Panc1 (cell line): ENCODE measurements at places on chromosomes 3 and 15. TPM values are rescaled to one million over a fixed set of nuclear protein-coding genes. Genes with fewer than 3 reads are reported as not detected.

Gene NCKIPSD
- 26.8 TPM for total RNA-seq

- H3K4me1 ChIP-seq: no peaks in the 10 kb centered on the region; the same call in none of the 2 replicates
- no peak for DNase-seq
- H3K27ac ChIP-seq: no peak overlapping the region
- H3K36me3 ChIP-seq: no peaks in the 10 kb centered on the region; the same call in 1 of the 2 replicates
- no peak overlapping the region for H3K4me3 ChIP-seq
Measured at GRCh38 chr3:23832523-23832922, 26.8 kb downstream of the UBE2E1 start.

DNA sequence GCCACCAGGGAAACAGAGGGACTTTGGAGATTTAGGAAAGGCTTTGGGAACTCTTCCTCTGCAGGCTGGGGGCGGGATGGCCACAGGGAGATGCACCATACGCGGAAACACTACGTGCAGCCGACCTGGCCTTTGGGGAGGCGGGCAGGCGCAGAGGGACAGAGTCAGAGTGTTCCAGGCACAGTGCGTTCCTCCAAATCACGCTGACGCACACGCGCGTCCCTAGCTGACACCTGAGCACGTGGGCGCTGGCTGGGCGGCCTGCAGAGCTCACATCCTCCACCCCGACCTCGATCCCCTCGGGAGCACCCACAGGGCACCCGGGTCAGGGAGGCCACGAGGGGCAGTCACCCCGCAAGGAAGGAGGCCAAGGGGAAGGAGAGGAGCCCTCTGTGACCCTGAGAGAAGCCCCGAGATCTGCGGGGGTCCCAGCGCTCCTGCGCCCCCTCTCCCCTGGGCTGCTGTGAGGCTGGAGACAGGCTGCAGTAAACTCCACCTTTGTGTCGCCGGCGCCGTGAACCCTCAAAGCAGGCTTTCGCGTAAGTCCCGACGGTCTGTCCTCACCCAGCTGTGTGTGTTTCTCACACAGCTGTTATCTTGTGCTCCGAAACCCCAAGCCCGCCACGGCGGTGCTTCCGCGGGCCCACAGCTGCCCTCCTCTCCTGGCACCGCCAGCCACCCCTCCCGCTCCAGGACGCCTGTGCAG lies 196.3 kb downstream of the OCA2 start:
- no peak for DNase-seq
- H3K27ac ChIP-seq: no peak overlapping the region

- H3K36me3 ChIP-seq: no peaks in the 10 kb centered on the region
- H3K27ac ChIP-seq: no peak overlapping the region
- DNase-seq: no peak
Measured at GRCh38 chr15:39142500-39142899, 438.4 kb upstream of the THBS1 start.

Gene ARHGAP11A
- total RNA-seq: 124 TPM

Gene GPR156
- total RNA-seq: 0.39 TPM

DNA sequence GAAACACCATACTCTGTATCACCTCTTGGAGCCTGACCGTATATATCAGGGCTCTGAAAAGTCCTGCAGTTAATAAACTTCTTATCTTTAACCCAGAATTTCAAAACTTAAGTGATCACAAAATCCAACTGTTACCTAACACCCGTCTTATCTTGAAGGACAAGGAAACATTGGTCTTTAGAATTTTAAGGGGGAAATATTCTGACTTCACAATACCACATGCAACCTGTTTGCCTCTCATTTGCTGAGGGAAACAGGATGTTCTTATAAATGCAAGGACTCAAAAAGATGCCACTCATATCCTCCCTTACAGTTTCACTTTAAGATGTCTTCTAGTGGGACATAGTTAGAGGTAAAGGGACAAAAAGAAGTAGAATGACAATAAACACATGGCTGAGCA lies 67.9 kb downstream of the CRTC3 start:
- H3K4me3 ChIP-seq: no peak overlapping the region
- H3K36me3 ChIP-seq: no peaks in the 10 kb centered on the region
- no peak for DNase-seq
- no peaks in the 10 kb centered on the region for H3K27me3 ChIP-seq
- no peak overlapping the region for H3K27ac ChIP-seq
